CD4-positive, CD25-positive, alpha-beta regulatory T cell (primary cell): ENCODE measurements at places on chromosomes 16 and 17.

GRCh38 chr17:31931756-31932155 lies 5.1 kb upstream of the SUZ12 start:
- no peak for DNase-seq

GRCh38 chr17:32689348-32689747 lies 187.6 kb downstream of the MYO1D start:
- no peak for DNase-seq

DNA sequence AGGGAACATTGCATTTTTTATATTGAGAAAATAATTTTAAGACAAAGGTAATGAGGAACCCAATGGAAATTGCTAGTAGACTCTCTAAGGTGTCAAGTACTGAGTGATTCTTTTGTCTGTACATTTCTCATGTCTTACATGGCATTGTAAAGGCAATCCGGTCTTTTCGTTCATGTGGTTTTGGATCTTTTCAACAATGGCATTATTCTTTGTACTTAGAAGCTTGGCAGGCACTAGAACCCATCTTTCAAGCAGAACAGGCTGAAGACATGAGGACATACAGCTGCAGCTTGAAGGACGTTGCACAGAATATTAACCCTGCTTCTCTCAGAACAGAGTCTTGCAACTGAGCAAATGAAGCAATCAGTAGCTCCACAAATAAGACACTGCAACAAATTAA lies 231.5 kb upstream of the ZFHX3 start:
- DNase-seq, result no peak

DNA sequence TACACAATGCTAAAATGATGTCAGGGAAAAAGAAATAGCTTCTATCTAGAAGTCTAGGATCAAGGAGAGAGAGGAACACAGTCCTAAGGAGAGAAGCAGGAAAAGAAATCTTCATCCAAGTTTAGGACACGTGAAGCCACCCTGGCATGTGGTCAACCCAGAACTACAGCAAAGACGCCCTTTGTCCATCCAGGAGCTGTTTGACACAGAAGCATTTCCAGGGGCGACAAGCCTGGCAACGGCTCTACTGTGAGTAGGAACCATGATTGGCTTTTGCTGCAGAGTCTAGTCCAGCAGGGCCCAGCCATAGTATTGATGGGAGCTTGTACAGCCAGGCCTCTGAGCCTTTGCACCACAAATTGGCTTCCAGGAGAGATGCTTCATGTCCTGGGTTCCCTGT lies 185.4 kb upstream of the RPL38 start:
- DNase-seq, result no peak

GRCh38 chr17:81735264-81736102 lies 23.4 kb downstream of the SLC25A10 start:
- DNase-seq, result no peak

DNA sequence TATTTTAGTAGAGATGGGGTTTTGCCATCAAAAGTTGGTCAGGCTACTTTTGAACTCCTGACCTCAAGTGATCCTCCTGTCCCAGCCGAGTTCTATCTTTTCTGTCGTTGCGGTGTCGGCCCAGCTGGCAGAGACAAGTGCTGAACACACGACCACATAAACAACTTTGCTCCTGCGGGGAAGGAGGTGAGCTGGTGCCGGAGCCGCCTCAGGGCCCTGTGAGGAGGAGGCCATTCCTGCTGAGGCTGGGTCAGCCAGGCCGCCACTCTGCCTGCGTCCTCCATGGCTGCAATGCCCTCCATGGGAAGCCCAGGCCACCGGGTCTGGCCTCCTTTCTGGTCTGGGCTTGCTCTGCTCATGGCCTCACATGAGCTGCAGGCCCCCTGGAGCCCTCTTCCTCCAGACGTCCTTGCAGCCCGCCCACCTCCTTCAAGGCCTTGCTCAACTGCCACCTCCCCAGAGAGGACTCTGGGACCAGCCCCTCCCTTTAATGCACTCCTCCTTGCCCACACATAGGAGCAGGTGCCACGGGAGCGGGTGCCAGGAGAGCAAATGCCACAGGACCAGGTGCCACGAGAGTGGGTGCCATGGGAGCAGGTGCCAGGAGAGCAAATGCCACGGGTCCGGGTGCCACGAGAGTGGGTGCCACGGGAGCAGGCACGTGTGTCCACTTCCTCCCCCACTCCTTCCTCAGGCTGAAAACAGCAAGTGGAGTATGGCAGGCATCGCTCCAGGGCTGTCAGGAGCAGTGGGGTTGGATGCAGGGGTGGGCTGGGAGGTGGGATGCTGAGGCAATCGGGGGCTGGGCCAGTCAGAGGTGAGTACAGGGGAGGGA lies 28.4 kb upstream of the CBFA2T3 start:
- DNase-seq, result no peak

GRCh38 chr16:87064731-87065445 lies 252.3 kb downstream of the C16orf95 start:
- no peak for DNase-seq

GRCh38 chr17:46916211-46916610 lies 6.7 kb upstream of the GOSR2 start:
- no peak for DNase-seq

DNA sequence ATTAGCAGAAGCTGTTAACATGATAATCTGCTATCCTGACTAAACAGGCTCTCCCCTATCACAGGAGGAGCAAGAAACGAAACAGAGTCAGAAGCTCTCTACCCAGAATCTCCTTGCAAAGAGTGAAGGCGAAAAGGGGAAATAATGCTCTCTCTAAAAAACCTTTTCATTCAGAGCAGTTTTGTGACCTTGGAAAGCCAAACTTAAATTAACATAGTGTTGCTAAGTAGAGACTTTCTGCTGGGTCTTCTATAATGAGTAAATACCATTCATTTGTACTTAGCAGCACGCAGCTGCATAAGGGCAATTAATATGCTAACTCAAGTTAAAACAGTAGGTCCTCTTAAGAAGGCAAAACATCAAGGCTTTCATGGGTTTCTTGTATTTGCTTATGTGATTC lies 101.7 kb upstream of the GPR139 start:
- no peak for DNase-seq

GRCh38 chr16:12308060-12308459 lies 331.5 kb downstream of the SNX29 start:
- no peak for DNase-seq

GRCh38 chr17:6241381-6241780 lies 171.2 kb downstream of the WSCD1 start:
- no peak for DNase-seq
